ENCODE measurements at places on chromosomes 2 and 18.

- DNase-seq, result no peak
Measured at GRCh38 chr2:230968921-230969658, 26.8 kb upstream of the SPATA3 start.

DNA sequence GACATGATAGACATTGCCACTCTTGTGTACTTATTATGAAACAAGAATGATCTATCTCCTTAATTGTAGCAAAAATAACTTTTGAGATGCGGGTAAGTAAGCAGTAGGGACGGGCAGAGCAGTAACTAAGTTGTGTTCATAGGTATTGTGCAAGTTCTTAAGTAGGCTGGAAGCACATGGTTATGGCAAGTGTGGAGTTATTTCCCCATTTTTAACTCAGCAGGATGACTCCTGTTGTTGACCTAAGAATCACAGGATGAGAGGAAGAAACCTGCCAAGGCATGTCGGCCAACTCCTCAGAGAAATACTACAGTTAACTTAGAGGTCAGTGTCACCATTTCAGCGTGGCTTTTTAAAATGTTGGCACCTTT is 51.1 kb upstream of the FN1 start:
- no peak for DNase-seq

GRCh38 chr18:8416212-8417019 is 192.8 kb upstream of the RAB12 start:
- DNase-seq, result no peak

DNA sequence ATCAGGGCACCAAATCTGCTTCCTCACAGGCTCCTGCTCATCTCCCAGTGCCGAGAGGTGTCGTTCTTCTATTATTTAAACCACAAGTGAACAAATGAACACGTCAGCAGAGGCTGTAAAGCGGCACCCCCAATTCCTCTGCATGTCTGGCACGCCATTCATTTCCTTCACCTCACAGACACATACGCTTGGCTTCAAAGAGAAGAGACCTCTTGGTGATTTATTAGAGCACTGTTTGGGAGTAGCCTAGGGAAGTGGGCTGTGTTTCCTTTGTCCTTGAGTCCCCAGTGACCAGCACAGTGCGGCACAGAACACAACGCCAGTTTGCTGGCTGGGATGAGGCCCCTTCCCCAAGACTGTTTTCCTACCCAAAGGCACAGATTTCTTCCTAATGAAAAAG is 184.3 kb upstream of the REV1 start:
- DNase-seq, result no peak

- no peak for DNase-seq
Measured at GRCh38 chr2:11097854-11098387, 57.3 kb upstream of the SLC66A3 start.

GRCh38 chr2:174794851-174795374 is 30.6 kb upstream of the CHRNA1 start:
- DNase-seq, result no peak

DNA sequence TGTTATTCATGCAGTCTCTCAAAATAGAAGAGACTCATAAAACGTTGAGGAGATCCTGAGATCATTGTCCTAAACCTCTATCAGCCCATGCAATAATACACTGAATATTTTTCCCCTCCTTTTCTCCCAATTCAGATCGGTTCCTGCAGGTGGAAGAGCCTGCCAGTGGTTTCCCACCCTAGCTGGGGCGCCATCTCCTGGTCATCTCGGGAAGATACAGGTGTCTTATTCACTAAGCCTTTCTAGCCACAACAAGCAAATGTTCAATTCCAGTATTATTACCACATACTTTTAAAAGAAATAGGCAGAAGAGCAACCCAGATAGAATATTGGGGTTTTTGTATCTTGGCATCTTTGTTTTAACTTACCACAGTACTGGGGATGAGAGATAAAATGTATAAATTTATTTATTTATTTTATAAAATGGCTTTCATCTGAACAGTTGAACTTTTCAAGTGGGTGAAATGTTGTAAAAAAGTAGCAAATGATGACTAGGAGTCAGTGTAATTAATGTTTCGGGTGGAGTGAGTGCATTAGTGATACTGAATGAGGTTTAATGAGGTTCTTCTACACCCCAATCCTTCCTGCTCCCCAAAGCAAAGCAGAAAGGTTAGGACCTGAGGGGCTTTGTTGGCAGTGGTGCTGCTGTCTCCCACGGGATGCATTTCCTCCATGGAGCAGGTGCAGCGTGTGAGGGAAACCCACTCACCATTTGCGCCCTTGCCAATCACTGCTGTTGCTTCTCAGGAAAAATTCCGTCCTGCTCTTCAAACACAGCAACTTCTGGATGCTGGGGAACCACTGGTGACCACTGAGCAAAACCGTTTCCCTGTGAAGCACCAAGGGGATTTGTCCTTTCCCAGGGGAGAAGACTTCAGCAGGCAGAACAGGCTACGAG is 147.1 kb upstream of the FHL2 start:
- peak; percentile 37 for DNase-seq

GRCh38 chr18:61847164-61847791 is 45.5 kb downstream of the RNF152 start:
- no peak for DNase-seq

DNA sequence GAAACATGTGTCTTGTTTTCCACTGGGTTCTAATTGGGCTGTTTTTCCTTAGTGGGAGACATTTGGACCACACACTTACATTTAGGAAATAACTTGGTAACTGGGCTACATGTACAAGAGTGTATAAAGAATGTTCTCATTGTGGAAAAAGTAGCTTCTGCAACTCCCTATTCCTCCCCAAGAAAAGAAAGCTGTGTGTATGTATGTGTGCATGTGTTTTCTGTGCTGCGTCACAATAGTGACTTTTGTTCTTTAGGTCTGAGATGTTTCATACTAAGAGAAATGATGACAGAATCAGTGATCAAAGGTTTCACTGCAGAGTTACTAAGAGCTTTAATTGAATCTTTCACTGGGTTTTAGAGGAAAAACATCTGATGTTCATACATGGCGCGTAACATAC is 82.7 kb downstream of the TANC1 start:
- DNase-seq, result no peak

- DNase-seq, result no peak
Measured at GRCh38 chr2:133829450-133830020, 261.3 kb upstream of the NCKAP5 start.

DNA sequence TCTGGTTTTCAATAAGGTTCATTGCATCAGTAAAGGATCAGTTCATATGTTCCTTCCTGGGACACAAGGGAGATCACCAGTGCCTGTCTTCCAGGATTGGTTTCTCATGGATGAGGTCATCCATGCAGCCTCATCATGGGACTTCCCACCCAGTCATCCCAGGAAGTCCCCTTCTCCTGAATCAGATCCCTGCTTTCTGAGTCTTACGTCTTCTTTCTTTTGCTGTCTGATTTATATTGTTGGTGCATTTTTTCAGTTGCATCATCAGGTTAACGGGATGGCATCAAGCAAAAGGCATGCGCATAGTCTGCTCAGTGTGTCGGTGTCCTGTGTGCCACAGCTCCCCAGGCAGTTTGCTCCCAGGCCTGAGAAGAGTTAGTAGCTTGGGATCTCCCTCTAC is 105.9 kb downstream of the SOX11 start:
- no peak for DNase-seq

DNA sequence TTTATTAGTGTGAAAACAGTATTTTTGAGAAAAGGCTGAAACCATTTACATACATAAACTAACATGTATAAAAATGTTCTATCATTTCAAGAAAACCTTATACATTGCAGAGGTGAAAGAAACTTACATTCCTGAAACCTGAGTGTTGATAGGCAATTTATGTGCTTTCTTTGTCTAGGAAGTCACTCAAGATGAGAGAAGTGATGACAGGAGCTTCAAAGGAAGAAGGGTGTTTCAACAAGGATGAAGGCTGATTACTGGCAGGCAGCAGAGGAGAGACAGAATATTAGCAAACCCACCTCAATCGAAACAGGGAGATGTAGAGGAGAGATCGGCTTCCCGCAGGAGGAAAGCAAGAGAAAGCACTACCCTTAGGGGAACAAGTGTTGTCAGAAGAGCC is 124.9 kb downstream of the PRELID3A start:
- no peak for DNase-seq

DNA sequence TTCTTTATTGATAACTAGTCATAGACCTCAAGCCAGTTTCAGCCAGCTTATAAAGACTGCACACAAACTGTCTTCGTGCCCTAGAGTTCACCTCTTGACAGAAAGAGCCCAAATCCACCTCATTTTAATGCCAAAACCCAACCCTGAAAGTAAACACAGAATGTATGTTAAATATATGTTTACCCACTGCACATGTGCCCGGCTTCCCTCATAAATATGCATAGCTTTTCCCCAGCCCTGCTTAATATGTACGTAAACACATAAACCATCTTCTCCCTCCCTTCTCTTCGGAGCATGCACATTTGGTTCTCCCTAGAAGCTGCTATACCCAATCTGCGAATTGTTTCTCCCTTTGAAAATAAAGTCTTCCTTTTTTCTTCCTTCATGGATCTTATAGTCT is 73.9 kb upstream of the XIRP2 start:
- no peak for DNase-seq

DNA sequence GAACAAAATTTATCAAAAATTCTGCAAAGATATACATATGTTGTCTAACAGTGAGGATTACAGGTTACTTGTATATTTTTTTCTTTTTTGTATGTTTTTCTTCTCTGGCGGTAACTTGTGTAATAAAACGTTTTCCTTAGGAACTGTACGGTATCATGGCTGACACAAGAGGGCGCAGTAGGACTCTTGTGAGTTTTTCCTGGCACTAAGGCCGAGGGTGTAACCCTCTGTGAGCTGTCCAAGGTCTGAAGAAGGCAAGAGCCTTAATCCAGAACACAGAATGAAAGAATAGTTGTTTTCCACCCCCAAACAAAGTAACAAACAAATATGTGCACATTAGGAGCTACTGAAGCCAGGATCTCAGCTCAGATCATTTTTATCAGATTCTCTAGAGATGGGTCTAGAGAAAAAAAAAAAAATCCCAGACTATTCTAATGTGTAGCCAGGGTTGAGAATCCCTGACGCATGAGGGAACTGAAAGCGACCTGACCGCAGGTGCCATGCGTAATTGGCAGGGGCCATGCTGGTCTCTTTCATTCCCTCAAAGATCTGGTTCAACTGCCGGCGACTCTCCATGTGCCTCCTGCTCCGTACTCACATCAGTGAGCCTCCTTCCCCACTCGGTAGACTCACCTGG is 27.0 kb downstream of the TMEM200C start:
- no peak for DNase-seq

GRCh38 chr2:144518748-144519596 is 947 bp downstream of the ZEB2 start:
- DNase-seq, result no peak

DNA sequence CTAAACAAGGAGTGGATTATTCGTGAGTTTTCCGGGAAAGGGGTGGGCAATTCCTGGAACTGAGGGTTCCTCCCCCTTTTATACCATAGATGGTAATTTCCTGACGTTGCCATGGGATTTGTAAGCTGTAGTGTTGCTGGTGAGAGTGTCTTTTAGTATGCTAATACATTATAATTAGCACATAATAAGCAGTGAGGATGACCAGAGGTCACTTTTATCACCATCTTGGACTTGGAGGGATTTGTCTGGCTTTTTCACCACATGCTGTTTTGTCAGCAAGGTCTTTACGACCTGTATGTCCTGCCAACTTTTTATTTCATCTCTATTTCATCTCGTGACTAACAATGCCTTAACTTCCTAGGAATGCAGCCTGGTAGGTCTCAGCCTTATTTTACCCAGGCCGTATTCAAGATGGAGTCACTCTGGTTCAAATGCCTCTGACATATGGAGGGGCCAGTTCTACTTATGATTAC is 124.8 kb upstream of the B3GNT2 start:
- DNase-seq, result no peak

DNA sequence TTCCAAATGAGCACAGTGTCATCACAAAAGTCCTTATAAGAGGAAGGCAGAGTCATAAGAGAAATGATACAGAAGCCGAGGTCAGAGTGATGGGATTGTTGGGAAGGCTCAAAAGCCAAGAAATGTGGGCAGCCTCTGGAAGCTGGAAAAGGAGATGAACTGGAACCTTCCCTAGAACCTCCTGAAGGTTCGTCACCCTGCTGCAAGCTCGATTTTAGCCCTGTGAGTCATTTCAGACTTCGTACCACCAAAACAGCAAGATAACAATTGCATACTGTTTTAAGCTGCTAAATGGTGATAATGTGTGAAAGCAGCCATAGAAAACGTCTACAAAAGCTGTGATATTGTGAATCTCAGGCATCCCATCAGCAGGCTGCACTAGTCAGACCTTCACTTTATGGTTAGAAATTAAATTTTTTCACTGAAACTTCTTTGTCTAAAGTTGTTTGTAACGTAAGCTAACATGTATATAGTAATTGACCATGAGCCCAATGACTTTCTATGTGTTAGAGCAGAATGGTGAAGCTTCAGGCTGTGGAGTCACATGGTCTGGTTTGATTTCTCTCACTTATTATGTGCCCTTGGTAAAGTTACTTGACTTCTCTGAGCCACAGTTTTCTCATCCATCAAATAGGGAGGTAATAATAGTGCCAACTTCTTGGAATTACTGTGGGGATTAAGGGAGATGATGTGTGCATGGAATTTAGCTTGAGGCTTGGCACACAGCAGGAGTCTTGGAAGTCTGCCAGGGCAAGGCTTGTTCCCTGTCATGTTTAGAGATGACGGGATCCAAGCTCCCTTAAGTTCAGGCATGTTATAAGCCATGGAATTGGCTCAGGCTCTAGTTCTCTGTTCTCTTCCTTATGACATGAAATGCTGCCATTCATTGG is 132.0 kb upstream of the CCDC195 start:
- no peak for DNase-seq

DNA sequence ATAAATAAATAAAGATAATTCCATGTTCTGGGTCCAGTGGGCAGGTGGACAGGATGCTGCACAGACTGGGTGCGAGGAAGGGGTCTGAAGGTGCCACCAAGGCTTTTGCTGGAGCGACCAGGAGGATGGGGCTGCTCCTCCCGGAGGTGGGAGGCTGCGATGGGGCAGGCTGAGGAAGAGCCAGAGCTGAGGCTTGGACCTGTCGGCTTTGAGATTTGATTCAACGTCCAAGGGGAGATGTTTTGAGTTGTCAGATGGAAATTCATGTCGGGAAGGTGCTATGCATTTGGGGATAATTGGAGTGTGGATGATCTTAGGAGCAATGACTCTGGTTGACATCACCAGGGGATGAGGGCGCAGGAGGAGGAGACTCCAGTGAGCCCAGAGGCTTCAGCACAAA is 11.7 kb downstream of the ALLC start:
- no peak for DNase-seq

DNA sequence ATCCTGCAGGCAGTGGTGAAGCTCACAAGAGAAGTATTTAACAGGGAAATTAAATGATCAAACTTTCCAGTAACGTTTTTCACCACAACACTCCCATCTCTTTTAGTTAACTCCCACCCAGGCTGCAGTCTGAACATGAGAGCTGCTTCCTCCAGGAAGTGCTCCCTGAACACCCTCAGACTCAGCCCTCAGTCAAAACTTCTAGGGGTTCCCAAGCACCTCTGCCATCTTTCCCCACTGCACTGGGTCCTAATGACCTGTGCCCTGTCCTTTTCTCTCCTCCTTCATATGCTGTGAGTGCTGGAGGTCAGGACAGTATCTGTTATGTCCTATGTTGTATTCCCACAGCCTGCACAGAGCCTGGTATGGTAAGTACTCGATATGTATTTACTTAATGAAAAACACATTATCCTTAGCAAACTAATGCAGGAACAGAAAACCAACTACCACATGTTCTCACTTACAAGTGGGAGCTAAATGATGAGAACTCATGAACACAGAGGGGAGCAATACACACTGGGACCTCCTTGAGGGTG is 49.2 kb upstream of the ASPRV1 start:
- DNase-seq, result no peak
